ENCODE measurements at places on chromosomes 1 and 21.
A peak's percentile ranks its signal among the peaks of the same experiment; 100 is the strongest.

DNA sequence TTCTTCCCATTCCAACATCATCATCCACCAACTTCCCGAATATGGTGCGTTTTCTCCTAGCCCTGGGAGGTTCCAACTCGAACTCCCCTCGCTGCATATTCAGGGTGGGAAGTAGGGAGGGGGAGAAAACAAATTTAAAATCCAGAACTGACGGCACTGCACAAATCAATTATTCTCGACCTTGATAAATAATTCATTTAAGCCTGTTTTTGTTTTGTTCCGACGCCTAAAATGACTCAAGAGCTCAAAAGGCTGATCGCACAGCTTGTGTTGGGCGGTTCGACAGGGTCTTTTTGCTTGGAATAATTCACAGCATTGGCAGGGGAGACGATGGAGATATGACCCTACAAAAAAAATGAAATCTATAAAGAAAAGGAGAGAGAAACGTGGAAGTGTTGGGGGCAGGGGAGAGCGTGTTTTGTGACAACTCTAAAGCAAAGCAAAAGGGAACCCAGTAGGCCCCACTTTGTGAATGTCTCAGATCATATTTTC, 3.1 kb upstream of the BARHL2 start:
- DNase-seq: no peak

DNA sequence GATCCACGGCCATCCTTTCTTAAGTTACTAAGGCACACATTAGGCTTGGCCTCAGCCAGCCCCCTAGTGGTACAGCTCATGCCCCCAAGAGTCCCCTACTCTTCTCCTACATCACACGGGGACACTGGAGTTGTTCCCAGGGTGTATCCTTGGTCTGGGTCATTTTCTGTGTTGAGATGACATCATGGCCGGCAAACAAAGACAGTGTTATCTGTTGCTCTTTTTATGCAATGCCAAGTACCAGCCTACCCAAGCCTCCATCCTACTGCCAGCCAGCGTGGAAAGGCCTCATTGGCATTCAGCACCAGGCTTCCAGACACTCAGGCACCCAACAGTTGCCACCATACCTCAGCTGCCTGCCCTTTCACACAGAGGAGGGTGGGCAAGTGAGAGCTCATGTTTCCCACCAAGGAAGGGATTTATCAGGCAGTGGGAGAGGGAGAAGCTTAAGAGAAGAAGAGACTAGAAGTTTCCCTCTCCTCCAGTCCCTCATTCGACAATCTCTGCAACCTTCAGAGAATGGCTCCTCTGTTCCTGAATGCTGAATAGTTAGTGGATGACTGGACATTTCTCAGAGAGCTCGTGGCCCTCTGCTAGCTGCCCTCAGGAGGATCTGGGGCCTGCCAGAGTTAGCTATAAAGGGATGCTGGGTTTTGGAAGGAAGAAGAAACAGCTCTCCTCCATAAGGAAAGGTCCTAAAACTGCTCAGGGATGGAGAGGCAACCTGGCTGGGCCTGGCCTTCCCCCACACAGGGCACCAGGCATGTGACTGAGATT, 17.7 kb downstream of the CBR1 start:
- DNase-seq: no peak

DNA sequence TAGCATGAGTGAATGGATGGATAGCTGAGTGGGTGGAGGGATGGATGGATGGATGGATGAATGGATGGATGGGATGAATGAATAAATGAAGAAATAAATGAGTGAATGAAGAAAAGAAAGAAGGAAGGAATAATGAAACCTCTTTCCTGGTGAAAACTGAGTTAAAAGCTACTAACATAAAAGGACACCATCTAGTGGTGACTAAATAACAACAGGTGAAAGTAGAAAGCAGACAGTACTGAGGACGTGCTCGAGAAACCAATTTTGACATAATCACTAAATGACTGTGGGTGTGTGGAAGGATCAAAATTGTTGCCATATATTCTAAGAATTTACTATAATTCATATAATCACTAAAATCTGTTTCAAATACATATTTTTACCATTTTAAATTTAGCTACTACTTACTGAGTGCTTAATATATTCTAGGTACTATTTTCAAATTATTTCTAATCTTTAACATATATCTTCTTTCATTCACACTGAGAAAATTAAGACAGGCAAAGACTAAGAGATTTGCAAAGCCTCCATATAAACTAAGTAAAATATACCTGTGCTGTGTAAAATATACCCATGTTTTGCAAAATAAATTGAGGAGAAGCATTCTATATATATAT, 522.9 kb downstream of the LRRIQ3 start:
- DNase-seq: peak; percentile 3

DNA sequence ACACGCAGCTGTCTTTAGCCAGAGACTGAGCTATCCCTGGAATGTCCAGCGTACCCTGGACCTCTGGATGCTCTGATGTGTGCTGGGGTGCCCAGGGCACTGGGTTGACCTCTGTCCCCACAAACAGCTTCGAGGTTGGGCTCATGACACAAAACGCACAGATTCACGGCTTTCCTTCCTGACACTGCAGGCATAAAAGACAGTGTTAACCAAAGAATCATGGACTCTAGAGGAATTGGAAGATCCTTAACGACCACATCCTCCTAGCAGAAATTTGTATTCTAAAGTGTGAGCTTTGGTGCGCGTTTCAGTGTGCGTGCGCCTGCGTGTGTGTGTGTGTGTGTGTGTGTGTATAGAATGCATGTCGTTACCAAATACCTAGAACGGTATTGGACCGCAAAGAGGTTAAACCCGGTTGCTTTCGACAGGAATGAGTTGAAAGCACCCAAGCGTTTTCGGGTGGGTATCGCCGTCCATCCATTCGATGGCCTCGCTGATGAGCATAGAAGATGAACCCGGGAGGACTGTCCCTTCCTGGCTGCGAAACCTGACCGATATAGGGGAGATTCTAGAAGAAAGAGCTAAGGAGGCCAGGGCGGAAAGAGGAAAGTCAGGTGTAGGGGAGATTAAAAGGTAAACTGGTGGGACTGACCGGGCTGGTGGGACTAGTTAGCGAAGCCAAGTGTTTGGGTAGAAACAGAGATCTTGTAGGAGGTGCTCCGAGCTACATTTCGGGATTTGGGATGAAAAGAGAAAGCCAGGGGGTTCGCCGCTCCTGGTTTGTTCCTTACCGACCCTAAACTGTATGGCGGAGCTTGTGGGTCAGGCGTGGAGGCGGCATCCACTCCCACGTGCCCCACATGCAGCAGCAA, 6.8 kb upstream of the LHX9 start:
- no peak for DNase-seq

- no peak for DNase-seq
Measured at GRCh38 chr1:21763694-21764419, 19.1 kb downstream of the USP48 start.

DNA sequence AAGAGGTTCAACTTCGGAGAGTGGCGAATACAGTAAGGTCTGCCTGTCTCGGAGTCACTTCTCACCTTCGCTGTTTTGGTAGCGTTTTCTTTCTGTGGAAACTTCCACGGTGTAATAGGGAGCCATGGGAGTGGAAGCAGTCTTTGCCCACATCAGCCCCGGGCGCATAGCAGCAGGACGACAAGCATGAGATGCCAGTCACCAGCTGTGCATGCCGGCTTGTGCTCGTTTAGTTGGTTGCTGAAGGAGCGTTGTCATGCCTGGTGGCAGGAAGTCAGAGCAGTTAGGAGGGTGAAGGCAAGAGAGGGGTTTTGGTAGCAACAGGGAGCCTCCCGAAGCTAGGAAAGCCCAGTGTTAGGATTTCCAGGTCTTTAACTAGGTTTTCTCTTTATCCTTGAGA, 58.8 kb downstream of the MRPS6 start:
- no peak for DNase-seq

GRCh38 chr1:88612292-88612691, 71.8 kb upstream of the PKN2 start:
- DNase-seq: no peak

DNA sequence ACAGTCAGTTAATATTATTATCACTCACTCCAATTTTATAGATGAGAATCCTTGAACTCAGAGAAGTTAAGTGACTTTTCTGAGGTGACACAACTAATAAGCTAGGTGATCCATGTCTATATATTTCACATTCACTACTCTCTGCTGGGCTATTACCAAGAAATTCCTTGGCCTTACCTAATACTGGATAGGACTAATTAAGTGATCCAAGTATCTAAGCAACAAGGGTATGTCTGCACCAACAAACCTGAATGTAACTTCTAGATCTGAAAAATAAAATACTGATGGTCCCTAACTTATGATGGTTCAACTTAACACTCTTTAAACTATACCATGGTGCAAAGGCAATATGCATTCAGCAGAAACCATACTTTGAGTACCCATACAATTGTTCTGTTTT, 14.8 kb upstream of the CASQ2 start:
- DNase-seq: no peak

DNA sequence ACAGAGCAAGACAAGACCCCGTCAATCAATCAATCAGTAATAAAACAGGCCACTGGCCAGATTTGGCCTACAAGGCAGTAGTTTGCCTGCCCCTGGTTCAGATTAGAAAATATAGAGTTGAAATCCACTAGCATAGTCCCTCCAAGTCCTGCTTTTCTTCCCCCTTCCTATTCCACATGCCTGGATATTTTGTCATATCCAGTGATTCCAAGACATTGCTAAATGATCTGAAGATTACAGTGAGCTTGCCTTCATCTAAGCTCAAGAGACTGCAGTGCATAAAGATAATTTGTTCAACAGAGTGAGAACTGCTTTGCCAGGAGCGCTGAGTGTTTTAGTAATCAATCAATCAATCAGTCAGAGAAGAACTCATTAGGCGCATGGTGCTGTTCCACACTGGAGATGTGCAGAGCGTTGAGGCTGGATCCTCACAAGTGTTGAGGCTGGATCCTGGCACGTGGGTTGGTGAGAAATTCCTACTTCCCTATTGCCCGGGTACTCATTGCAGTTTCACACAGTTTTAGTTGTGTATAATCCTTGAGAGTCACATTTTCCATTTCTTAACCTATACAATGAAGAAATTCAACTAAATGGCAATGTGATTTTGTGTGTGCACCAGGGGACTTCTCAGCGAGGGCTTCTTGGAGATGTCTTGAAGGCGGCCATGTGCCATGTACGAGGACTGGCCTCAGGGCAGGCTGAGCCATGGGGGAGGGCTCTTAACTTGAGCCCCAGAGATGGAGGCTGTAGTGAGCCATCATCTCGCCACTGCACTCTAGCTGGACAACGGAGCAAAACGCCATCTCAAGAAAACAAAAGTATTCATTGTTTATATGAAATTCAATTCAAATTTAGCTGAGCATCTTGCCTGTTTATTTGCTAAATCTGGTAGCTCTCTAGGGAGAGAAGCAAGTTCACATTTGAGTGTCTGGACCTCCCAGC, 76.3 kb downstream of the TOMM20 start:
- DNase-seq: no peak

GRCh38 chr1:223031733-223032601, 111.1 kb downstream of the TLR5 start:
- no peak for DNase-seq

DNA sequence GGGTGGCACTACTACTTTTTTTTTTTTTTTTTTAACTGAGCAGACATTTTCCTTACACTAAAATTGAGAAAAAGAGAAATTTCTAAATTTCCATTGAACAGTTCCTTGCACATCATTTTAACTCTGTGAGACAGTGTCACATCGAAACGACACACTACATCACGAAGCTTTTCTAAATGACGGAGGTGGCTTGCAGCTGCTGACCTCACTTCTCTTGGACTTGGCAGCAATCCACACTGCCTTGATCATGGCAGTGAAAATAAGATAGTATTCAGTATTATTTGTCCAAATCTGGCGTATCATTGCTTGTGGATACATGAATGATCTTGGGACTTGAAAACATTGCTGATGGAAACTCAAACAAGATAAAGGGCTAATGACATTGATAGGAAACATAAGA, 80.3 kb upstream of the CYYR1 start:
- DNase-seq: no peak

- no peak for DNase-seq
Measured at GRCh38 chr1:87650306-87650705, 321.6 kb downstream of the LMO4 start.

GRCh38 chr1:174998569-174999215, 1.1 kb upstream of the CACYBP start:
- peak; percentile 68 for DNase-seq

DNA sequence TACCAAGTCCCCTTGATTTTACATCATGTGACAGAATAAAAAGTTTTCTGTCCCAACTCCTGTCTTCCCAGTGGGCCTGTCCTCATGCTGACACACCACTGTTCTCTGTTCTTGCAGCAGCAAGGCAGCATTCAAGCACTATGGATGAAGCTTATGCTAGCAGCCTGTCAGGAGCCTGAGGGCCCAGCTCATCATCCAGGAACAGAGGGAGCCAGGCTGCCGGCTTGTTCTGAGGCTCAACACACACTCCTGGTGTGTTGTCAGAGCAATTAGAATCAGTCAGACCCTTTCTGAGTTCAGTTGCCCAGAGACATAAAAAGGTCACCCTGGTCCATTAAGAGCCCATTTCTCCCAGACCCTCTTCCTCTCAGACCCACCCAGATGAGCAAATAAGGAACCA, 282.9 kb downstream of the SEC16B start:
- no peak for DNase-seq

- DNase-seq: no peak
Measured at GRCh38 chr1:12456979-12457378, 161.0 kb downstream of the DHRS3 start.

DNA sequence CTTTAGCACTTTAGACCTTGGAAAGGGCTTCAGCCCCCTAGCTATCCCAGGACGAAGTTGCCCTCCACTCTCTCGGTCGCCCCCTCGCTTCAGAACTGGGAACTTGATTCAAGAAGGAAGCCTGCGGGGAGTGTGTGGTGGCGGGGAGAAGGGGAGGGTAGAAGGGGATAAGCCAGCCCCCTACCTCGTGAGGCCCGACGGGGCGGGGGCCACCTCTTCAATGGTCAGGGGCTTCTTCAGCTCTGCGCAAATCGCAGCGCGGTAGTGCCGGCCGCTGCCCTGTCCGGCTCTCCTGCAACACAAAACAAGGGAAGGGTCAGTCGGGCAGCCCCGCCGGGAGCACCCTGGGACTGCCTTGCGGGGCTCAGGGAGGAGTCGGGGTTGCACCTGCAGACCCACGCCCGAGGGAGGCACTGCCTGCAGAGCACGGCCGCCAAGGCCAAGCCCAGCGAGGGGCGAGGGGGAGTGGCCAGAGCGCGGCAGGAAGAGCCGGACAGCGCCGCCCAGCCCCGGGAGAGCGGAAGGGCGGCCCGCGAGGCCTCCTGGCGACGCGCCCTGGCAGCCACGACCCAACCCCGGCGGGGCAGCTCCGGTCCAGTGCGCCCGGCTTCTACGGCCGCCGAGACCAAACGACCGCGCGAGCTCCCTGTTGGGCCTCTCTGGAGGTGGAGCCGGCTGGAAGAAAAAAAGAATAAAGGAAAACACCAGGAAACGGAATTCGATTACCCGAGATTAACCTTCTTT, 56.2 kb upstream of the RASAL2 start:
- DNase-seq: no peak

- DNase-seq: no peak
Measured at GRCh38 chr1:247679639-247680038, at the start of gene OR13G1. Gene OR13G1, minus strand, starts transcription at chr1:247679739. Its CDS starts 6,698 bp downstream, at chr1:247673041.

DNA sequence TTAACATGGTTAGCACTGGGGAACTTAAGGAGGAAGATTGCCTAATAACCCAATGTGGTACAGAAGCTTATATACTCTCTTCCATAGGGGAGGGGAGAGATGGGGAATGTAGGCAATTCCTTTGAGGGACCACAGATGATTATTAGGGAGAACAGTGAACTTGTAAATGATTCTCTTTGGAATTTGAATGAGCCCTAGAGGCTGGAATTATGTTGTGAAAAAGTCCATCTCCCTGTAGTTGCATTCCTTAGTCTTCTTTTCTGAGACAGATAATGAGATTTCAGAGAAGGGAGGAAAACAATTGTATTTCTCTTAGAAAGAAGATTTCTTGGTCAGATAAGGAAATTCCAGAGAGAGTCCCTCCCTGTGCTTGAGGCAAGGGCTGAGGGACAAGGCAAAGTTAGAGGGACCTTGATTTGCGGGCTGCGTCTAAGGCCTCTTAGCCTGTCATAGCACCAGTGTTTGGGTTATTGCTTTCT, 89.0 kb upstream of the HMCN1 start:
- DNase-seq: no peak
